Renal cortex interstitium (tissue), 15 donors: ENCODE measurements at places on chromosomes 2 and 18.

GRCh38 chr2:10835052-10835970 lies 22.7 kb upstream of the PDIA6 start:
- peak; percentile 63 for DNase-seq

- DNase-seq = no peak
Observed at GRCh38 chr18:49207361-49207760, 253.1 kb downstream of the DYM start.

DNA sequence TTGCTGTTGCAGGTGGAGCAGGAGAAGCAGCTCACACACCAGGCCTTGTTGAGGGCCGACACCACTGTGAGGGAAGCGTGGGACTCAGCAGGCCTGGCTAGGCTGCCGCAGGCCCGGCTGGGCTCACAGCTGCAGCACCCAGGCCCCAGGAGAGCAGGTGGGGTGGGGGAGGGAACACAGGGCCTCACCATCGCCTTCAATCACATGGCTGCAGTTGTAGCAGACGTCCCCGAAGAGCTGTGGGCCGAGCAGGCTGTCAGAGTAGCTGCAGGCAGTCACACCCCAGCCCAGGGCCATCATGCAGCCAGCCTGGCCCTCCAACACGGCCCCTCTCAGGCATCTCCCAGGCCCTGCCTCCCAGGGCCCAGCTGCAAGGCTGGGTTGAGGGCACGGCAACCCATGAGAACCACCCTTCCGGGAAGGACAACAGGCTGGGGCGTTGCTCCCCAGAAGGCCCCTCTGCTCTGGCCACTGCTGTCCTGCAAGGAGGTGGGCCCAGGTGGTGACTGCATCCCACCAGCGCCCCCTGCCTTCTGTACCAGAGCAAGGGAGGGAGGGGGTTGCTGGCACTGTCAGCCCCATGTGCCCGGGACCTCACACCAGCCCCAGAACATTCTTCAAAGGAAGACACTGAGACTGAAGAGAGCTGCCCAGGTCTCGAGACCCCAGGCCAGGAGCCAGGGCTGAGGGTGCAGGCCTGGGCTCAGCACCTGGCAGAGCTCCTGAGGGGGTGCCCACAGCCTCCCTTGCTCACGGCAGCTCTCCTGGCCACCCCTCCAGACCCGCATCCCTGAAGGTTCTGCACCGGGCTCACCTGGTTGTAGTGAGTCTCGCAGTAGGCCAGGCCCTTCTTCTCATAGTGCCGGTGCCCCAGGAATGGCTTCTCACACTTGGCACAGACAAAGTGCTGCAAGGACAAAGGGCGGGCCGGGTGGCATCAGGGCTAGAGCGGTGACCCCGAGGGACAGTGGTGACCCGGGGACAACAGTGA lies 5.6 kb upstream of the GPR17 start:
- DNase-seq = no peak

DNA sequence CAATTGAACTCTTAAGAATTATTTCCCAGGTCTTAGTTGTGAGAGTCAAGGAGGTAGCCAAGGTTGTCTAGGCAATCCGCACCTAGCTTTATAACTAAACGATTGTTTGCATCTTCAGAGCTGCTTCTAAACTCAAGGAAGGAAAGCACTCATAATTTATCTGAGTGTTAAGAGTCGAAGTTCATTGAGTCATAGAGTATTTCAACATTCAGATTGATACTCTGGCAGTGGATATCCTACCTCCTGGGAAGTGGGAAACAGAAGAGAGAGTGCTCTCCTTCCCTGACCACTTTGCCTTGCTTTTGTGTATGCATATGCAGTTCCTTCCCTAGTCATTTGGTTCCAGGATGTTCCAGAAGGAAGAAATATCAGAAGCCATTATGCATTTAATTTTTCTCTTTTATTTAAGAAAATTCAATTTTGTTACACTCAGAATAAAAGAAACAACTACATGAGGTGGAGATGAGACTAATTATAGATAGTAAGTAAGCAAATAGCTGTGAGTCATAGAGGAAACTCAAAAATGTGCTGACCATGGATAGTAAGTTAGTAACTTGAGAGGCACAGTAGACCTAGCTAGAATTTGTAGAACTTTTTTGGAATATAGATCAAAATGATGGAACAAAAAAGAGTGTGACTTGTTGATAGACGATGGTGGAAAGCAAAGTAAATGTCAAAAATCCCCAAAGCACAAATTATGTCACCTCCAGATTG lies 35.4 kb upstream of the FSHR start:
- DNase-seq = no peak

DNA sequence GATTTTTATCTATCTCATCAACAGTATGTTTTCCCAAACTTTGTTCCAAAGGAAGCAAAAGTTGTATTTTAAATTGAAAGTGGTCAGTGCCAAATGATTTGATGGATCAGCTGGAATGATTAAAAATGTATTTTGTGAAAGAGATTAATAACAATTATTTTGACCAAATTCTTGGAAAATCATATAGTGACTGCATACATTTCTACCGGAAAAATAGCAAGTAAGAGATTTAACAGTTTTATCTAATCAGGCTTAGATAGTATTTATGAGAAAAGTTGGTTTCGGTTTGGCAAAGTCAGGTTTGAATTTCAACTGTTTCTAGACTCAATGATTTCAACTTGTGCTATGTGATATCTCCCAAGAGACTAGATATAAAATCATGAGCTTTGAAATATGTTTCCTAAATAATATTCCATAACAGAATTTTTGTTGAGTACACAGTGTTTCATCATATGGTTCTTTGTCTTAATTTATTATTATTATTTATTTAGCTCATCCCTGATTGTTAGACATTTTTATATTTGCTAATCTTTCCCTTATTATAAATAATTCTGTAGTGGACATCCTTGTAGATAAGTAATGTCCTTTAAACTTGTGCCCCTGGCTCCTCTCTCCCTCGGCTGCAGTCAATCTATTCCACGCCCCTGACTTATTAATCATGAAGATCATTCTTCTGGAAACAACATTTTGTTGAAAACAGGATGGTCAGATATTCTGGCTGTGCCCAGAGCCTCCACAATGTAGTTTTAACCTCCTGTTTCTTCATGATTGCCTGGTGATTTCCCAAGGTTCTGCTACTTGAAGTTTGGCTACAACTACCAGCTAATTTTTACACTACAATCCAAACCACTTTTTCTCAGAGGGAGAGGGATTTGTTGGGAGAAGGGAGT lies 520.7 kb upstream of the TCF4 start:
- no peak for DNase-seq

- DNase-seq = no peak
Observed at GRCh38 chr2:241443486-241444223, 64.7 kb downstream of the STK25 start.

- no peak for DNase-seq
Observed at GRCh38 chr2:106098081-106098480, 96.0 kb downstream of the UXS1 start.

DNA sequence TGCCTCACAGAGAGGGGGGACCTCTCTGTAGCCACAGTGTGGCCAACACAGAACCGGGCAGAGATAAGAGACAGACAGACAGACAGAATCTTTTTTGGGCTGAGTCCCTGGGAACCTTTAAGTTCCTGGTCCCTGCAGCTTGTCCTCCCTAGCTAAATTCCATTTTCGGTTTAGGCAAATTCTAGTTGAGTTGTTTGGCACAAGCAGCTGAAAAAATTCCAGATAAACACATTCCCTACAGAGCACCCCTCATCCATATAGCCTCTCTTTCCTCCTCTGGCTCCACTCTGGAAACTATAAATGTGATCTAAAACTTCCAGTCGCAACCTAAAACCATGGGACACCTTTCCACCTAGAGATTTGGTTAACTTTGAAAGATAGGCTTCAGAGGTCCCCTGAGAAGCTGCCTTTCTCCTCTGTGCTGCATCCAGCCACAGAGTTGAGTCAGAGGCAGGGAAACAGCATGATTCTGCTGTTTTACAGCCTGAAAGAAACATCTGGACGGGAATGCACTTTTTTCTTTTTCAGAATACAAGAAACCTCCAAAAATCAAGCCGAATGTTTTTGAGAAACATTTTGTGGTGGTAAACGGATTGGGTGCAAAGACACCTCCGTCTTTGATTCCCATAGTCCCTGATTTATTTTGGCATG lies 30.9 kb downstream of the SLC4A3 start:
- DNase-seq = no peak

- DNase-seq = no peak
Observed at GRCh38 chr2:159226608-159227385, 59.7 kb downstream of the WDSUB1 start.

DNA sequence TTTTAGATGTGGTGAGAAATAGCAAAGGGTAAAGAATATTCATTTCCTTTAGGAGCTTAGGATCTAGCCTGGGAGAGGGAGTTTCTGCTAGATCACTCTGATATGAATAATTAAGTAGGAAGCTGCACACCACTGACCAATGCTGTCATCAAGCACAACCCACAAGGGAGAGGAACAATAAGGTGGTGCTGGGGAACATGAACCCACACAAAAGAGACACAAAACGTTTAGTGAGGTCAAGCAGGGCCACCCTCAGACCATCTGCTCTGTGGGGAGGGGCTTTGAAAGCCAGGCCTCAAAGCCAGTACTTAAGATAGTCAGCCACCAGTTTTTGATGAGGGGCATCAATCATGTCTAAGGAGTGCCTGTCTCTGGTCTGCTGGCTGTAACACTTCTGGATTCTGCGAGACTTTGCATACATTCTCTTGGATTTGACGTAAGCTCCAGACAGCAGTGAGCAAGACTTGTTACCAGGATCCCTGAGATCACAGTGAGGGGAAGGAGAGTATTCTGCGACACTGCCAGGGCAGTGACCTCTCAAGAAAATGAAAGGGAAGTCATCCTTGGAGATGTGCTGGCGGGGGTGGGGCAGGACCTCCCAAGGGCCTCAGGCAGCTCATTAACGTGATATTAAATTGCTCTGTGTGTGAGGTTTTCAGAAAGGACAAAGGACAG lies 127.0 kb downstream of the CCBE1 start:
- no peak for DNase-seq

GRCh38 chr18:52054324-52054723 lies 285.7 kb upstream of the DCC start:
- no peak for DNase-seq

GRCh38 chr18:45567123-45567522 lies 48.2 kb upstream of the SLC14A2 start:
- no peak for DNase-seq

- DNase-seq = no peak
Observed at GRCh38 chr18:78966793-78967106, 12.9 kb upstream of the SALL3 start.

GRCh38 chr2:223856584-223856983 lies 19.2 kb upstream of the AP1S3 start:
- no peak for DNase-seq

DNA sequence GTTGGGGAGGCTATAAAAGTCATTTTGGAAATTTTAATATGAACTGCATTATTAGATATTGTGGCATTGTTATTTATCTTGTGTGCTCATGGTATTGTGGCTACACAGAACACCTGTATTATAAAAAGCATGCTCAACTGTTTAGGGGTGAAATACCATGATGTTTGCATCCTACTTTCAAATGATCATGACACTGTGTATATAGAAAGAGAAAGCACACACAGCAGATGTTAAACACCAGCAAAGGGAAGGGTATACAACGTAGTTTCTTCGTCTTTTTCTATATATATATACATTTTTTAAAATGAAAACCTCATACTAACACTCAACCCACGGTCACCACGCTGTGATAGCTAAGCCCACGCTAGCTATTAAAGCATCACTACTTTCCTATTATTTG lies 27.1 kb downstream of the STARD7 start:
- no peak for DNase-seq

- no peak for DNase-seq
Observed at GRCh38 chr2:85997017-85997970, 108.4 kb downstream of the POLR1A start.

DNA sequence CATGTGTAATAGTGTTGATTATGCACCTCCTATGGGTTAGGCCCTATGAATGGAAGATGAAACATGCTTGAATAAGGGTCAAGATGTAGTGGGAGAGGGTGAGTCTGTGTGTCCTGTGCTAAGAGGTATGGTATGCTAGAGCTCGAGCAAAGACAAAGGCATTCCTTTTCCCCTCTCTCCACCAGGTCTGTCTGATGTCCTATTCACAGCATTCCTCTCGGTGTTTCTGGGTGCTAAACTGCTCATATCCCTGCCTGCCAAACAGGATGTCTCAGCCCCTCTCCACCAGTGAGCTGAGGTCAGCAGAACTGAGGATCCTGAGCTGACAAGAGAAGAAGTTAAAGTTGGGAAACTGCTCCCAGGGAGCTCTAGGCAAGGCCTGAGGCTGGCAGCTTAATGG lies 344.9 kb downstream of the TSN start:
- no peak for DNase-seq
